HFFc6 (cell line): ENCODE measurements at places on chromosomes 7 and 10. TPM values are rescaled to one million over a fixed set of nuclear protein-coding genes. Genes with fewer than 3 reads are reported as not detected.

DNA sequence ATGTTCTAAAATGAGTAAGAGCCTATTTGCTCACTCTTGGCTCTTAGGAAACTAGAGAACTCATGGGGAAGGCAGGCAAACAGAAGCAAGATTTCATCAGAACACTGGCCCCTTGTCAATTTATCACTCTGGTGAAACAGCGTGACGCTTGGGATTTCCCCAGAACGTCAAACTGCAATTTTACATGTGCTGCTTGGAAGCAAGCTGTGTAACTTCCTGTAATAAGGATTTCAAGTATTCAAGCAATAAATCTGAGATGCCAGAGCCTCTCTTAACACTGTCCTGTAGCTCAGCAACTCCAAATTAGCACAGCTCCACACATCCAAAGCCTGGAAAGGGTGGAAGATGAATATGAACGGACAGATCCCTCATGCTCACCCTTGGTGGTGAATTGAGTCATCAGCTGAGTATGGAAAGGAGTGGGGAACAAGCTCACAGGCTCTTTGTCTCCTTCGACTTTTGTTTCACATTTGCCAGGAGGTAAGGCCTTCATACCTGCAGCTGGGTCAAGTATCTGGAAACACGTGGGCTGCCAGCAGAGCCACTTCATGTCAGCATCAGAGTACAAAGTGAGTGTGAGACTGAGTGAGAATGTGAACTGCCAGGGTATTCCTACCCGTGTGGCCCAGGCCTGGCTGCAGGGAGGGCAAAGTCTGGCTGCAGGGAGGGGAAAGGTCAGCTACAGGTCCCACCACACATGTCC, 140.4 kb upstream of the NAMPT start:
- peaks cover 50% of the 10 kb centered on the region for H3K4me1 ChIP-seq
- DNase-seq, result peak; percentile 96
- H3K4me3 ChIP-seq, result peak overlapping the region; percentile 73
- H3K27ac ChIP-seq, result peak overlapping the region; percentile 94

DNA sequence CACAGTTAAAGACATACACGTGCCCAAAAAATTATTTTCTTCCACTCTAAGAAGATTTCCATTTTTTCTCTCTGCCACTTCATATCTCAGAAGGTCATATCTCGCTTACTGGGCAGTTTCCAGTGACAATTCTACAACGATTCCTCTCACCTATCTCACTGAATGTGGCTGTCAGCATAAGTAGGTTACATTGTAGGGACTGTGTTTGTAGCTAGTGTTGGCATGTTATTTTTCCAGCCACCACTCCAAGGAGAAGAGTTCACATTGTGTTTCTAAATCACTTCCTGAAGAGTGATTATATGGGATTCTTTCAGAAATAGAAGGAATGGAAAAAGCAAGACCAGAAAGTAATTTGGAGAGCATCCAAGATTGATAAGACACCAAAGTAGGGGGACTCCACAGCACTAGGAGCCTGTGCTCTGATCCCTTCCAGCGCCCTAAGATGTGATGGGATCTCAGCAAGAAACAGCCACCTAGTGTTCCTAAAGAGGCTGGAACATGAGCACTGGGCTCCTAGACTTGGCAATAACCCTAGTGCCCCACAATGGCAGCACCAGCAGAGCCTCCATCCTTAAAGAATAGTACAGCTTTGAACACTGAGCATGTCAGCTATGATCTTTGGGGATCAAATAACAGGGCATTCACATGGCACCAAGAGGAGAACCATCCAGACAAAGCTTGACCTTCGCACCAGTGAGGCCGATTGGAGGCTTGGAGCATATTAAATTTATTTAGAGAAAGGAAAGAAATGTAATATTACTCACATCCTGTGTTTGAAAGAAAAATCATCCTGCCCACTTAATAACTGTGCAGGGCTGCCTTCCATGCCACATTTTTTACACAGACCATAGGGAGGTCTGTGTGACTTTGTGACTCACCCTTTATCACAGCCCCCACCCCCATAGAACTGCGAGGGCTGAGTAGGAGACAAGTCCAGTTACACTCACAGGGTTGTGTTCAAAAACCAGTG, 51.8 kb downstream of the CAV1 start:
- peaks cover 99% of the 10 kb centered on the region for H3K4me1 ChIP-seq
- peak overlapping the region; percentile 85 for H3K27ac ChIP-seq
- peaks cover 16% of the 10 kb centered on the region for H3K36me3 ChIP-seq
- no peaks in the 10 kb centered on the region for H3K27me3 ChIP-seq
- DNase-seq, result peak; percentile 95

Gene HOXA7
- total RNA-seq, result 6.2 to 9.3 TPM (median 7.8 TPM) in 3 replicates

DNA sequence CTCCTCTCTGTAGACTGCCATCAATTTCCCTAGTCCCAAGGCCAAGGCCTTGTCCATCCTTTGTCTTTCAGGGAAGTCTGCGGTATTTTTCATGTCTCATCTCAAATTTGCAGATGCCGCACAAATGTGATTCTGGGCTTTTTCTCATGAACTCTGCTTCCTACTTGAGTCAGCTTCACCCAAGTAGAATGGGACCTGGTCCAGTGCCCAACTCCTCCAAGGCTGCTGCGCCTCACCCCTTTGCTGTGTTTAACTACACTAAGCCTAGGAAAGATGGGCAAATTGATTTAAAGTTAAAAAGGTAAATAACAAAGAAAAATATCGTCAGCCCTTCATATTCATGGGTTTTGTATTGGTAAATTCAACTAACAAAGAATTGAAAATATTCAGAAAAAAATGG, 1092.6 kb upstream of the AUTS2 start:
- no peak for DNase-seq
- H3K36me3 ChIP-seq, result no peaks in the 10 kb centered on the region
- no peaks in the 10 kb centered on the region for H3K4me1 ChIP-seq
- no peak overlapping the region for H3K27ac ChIP-seq
- peaks cover under 1% of the 10 kb centered on the region; the same call in 1 of the 2 replicates for H3K27me3 ChIP-seq

Gene SLC35G1
- total RNA-seq, result 4.6 to 6.4 TPM (median 5.3 TPM) in 3 replicates

Gene OR6V1
- total RNA-seq, result not detected in 3 replicates

GRCh38 chr10:25839683-25840082, 94.3 kb upstream of the MYO3A start:
- H3K36me3 ChIP-seq, result no peaks in the 10 kb centered on the region
- H3K4me1 ChIP-seq, result no peaks in the 10 kb centered on the region
- H3K4me3 ChIP-seq, result no peak overlapping the region

GRCh38 chr10:87878664-87879459, 15.4 kb downstream of the PTEN start:
- H3K27me3 ChIP-seq, result 0 out of 2 replicates have a peak, but pooled peaks cover 3% of the 10 kb centered on the region
- H3K36me3 ChIP-seq, result peaks cover 32% of the 10 kb centered on the region

Gene UBE3C
- total RNA-seq, result 66.7 to 80.7 TPM (median 72.7 TPM) in 3 replicates

Gene TSPAN12
- 0.13 to 1.0 TPM (median 0.50 TPM) in 3 replicates for total RNA-seq

Gene HOXA4
- total RNA-seq, result 0.48 to 0.71 TPM (median 0.52 TPM) in 3 replicates

- H3K27ac ChIP-seq, result no peak overlapping the region
- no peak for DNase-seq
- H3K4me3 ChIP-seq, result no peak overlapping the region
- H3K36me3 ChIP-seq, result peaks cover 2% of the 10 kb centered on the region; the same call in 1 of the 2 replicates
These were observed 37.9 kb downstream of the ZC3HC1 start for GRCh38 chr7:130013241-130013640.

DNA sequence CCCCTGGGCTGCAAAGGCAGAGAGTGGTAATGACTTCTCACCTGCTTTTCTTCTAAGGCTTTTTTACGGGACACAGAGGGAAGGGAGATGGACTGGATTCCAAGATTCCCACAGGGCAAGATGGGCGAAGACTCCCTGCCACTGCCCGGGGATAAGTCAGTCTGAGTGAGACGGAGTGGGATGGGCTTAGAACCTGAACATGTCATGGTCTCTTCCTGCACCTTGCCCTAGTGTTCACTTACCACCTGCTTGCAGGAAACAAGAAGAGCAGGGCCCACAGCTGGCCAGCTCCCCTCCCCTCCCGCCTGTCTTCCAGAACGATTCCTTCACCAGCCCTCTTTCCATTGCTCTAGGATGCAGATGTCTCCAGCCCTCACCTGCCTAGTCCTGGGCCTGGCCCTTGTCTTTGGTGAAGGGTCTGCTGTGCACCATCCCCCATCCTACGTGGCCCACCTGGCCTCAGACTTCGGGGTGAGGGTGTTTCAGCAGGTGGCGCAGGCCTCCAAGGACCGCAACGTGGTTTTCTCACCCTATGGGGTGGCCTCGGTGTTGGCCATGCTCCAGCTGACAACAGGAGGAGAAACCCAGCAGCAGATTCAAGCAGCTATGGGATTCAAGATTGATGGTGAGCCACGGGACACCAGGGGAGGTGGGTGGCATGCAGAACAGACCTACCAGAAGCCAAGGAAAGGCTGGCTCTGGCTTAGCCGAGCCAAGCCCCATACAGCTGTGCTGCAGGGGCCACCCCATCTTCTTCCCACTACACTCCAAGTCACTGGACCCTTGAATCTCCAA, 1.3 kb downstream of the SERPINE1 start:
- peak overlapping the region; percentile 98 for H3K27ac ChIP-seq
- H3K27me3 ChIP-seq, result peaks cover 66% of the 10 kb centered on the region
- H3K4me1 ChIP-seq, result peaks cover 89% of the 10 kb centered on the region
- DNase-seq, result peak; percentile 64
- H3K4me3 ChIP-seq, result peak overlapping the region; percentile 98
- H3K36me3 ChIP-seq, result peaks cover 60% of the 10 kb centered on the region

Gene DYNC1I1
- 0.16 TPM in 1 of 3 replicates, not detected in the others for total RNA-seq

DNA sequence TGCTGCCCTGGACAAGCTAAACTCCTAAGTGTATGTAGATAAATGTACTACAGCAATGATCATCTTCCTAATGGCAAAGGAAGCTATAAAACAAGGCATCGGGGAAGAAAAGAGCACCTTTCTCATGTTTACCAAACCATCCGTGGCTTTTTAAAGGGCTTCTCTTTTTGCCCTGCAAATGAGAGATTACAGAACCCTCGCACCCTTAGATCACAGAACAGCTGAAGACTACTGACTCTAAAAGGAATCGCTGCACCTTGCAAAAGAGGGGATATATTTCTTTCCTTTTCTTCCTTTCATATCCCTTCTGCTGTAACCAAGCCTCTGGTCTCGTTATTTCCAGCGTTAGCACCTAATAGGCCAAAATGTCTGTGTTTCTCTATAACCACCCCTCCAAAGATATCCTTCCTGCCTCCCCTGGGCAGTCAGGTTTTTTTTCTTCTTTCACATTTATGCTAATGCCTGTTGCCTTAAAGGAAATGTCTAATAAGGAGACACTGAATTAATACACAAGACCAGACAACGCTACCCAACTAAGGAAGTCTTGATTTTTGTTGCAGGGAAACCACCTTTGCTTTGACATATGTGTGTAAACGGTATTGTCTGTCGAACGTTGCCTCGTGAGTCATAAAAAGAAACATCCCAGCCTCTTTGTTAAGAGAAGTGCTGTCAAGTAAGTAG, 10.5 kb downstream of the ST8SIA6 start:
- no peak for DNase-seq
- H3K4me3 ChIP-seq, result no peak overlapping the region
- peaks cover 15% of the 10 kb centered on the region; the same call in 1 of the 2 replicates for H3K4me1 ChIP-seq
- peaks cover 9% of the 10 kb centered on the region; the same call in 1 of the 2 replicates for H3K36me3 ChIP-seq
- no peak overlapping the region for H3K27ac ChIP-seq
